ENCODE measurements at places on chromosomes 2 and 18.

GRCh38 chr18:77208964-77209363 lies 40.7 kb upstream of the GALR1 start:
- DNase-seq: peak; percentile 36

DNA sequence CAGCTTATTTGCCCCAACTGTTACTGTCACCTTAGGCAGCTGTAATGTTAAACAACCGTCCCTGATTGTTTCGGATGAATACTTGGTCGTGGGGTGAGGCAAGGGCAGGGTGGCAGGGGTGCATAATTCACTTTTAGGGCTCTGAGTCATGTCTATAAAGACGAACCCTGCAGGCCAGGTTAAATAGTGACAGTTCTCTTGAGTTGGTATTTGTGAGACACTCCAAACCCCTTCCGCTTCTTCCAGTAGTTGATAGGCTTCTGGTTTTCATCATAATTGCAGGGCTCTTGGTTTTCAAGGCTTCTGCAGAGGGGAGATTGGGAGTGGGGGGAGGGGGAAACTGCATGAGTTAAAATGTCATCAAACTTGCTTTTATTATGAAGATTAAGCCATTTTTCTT lies 97.2 kb upstream of the TSPYL6 start:
- DNase-seq: no peak

- peak; percentile 4 for DNase-seq
Measured at GRCh38 chr2:8076448-8077342, 605.2 kb upstream of the ID2 start.

- no peak for DNase-seq
Measured at GRCh38 chr18:57995331-57995730, 48.7 kb upstream of the NEDD4L start.

DNA sequence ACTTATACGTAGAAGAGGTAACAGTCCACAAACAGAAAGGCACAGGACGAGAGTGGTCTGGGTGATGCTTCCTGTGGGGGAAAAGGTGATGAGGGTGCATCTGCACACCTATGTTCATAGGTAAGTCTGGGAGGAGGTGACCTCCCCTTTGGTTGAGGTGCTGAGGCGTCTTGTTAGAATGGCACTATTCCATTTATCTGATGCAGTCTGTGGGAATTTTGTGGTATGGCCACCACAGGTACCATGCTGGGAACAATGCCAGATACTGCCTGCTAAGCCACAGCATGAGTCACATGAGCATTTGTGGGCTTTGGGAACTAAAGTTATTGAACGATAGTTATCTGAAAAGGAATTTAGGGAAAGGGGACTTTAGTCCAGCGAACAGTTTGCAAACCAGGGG lies 27.9 kb downstream of the IL37 start:
- DNase-seq: no peak

- peak; percentile 76 for DNase-seq
Measured at GRCh38 chr2:37890893-37891495, 34.1 kb upstream of the RMDN2 start.

DNA sequence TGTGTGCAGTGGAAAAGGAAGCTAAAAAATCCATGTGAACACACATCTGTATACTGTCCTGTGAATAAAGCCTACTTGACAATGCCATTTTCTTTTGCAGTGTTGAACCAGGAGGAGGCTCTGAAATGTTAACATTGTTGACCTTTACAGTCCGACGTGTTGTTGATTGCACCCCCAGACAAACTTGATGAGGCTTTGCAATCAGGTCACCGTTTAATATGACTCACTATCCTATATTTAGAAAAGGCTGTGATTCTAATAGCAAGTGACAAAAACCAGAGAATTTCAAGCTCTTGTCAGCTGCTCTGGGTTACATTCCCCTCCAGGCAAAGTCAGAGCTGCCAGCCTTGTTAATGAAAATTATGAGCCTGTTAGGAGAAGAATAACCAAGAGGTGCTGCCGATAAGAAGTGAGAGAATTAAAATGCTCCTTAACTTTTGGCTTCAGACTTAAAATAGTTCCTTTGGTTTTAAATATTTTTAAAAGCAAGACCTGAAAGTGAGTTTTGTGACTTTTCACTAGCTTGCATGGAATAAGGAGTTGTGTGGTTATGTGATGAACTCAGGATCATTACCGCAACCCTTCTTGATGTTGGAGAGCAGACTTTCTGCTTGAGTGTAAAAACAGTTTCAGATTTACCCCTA lies 162.1 kb downstream of the QPCT start:
- DNase-seq: no peak

DNA sequence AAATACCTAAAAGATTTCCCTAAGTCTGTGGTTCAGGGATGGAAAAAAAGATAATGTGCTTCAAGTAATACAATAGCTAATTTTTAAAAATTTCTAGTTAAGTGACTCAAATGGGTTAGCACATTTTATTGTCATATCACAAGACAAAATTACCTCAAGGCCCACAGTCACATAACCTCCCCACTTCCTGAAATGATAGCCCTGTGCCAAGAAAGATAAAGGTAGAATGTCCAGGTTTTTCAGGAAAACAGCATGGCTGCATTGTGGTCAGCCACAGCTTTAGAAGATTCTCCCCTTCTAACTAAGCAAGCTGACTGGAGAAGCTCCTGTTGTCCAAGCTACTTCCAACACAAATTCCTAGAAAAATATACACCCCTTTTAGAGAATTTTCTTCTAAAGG lies 127.1 kb upstream of the SLC35G4 start:
- DNase-seq: no peak

DNA sequence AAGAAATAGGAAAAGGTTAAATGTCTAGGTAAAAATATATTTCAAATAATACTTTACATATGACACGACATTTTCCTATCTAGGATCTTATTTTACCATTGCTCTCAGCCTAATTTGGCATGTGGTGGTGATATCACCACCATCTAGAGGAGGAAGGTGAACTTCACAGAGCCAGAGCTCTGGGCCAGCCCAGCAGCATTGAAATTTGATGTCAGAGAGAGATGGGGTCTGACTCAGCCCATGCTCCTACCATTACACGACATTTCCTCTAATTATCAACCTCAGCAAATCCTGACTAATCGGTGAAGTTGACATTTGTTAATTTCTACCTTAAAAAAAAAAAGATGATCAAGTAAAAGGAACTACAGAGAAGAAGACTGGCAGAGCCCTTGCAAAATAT lies 42.3 kb downstream of the LRRTM4 start:
- DNase-seq: no peak

GRCh38 chr2:133908171-133908570 lies 339.9 kb upstream of the NCKAP5 start:
- DNase-seq: no peak

- DNase-seq: no peak
Measured at GRCh38 chr2:201401815-201402214, 44.7 kb upstream of the FLACC1 start.

GRCh38 chr2:218438596-218438995 lies 19.7 kb downstream of the VIL1 start:
- no peak for DNase-seq

GRCh38 chr18:59461171-59461570 lies 102.1 kb upstream of the LMAN1 start:
- no peak for DNase-seq

- no peak for DNase-seq
Measured at GRCh38 chr2:107553539-107553938, 273.2 kb upstream of the RGPD4 start.

- no peak for DNase-seq
Measured at GRCh38 chr2:72007402-72007801, 140.3 kb downstream of the CYP26B1 start.

DNA sequence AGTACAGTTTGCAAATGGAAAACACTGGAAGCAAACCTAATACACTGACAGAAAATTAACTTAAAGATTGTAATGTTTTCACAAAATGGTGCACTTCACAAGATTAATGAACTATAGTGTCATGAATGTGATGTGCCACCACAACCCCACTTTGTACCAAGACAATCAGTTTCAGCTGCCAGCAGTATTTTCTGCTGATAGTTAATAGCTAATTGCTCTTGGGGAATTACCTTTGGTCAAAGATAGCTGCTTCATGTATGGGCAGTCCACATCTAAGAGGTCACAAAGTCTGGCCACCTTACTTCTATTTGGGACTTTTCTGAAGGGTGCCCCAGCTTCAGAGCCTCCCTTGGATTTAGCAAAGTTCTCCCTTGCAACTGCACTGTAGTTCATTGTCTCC lies 254.0 kb downstream of the CALCRL start:
- no peak for DNase-seq

- no peak for DNase-seq
Measured at GRCh38 chr2:219423652-219424377, 5.6 kb downstream of the DES start.

DNA sequence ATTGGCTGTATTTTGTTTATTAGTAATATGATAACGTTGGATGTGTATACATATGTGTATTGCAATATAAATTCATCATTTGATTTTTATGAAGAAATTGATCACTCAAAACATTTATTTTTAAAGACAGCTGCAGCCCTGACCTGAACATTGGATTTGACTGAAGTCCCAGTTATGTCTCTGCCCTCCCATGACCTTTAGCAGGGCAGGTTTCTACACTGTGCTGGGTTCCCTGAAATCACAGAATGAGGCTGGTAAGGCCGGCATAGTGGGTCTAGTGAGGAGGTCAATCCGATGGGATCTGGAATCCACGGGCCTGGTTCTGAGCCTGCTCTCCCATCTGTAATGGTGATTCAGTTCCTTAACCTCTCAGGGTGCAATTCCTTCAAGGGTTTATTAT lies 22.0 kb downstream of the SPP2 start:
- no peak for DNase-seq

- DNase-seq: no peak
Measured at GRCh38 chr2:159744363-159744762, 32.1 kb downstream of the MARCHF7 start.

- no peak for DNase-seq
Measured at GRCh38 chr18:64850791-64851190, 701.9 kb upstream of the LINC00305 start.

DNA sequence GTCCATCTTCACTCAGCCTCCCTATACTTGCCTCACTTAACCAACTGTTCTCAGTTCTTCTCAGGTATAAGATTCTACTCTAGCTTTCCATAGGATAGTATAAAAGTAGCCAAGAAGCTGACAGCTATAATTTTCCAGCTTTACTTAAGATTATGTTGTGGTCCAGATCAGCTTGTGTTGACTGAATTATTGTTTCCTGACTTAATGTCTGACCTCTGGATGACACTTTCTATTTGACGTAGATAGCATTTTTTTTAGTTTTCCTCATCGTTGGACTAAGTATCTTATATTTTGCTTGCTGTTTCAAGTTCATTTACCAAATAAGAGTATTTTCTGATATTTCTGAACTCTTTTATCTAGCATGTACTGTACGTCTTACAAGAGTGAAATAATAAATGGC lies 1272.5 kb upstream of the CDH2 start:
- no peak for DNase-seq

GRCh38 chr2:102588213-102588939 lies 31.0 kb upstream of the SLC9A2 start:
- no peak for DNase-seq

DNA sequence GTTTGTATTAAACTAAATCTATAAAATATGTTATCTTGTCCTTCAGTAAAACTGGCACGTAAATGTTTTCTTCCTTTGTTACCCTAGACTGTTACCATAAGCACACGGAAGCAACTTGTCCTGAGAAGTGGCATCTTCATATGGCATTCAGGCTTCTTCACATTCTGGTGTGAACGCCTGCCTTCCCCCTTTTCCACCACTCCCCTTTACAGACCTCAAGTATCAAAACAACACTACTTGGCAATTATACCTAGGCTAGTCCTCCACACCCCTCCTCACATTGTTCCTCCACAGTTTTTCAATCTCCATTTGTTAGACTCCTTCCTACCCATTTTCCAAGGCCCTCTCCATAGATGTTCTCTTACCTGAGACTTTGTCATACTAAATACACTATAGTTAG lies 2.9 kb downstream of the MEX3C start:
- DNase-seq: no peak

GRCh38 chr18:44859263-44859662 lies 178.6 kb downstream of the SETBP1 start:
- no peak for DNase-seq

GRCh38 chr2:108101481-108101880 lies 115.2 kb downstream of the SLC5A7 start:
- no peak for DNase-seq

DNA sequence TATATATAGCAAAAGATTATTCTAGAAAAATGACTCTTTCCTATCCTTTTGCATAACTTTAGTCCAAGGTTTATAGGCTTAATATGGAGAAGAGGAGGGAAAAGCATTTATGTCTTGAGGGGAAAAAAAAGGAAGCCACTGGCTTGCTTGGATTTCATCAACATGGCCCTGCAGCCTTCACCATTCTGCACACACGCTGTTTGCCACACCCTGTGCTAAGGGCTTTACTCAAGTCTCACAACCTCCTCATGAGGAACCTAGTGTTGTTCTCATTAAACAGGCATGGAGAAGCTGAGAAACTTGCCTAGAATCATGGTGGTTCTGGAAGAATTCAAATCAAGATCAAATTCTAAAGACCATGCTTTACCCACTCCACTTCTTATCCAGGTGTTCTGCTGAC lies 117.3 kb upstream of the TTC39C start:
- DNase-seq: no peak

GRCh38 chr18:80006724-80007123 lies 18.4 kb upstream of the TXNL4A start:
- no peak for DNase-seq

GRCh38 chr2:15640261-15640711 lies 48.6 kb downstream of the DDX1 start:
- DNase-seq: no peak

DNA sequence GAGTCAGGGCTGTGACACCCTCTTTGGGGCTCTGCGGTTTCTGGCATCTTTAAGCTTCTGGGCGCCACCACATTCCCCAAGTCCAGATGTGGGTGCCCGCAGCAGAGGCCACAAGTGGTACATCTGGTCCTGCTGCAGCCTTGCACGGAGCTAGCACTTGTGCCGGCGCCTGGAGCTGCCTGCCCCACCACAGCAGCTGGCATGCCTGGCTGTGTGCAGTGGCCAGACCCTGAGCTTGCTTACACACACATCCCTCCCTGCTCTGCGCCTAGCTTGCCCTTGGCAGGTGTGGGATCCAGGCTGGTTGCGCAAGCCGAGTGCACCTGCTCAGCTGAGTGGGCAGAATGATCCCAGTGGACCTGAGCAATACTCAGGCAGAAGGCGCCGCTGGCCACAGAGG lies 27.3 kb downstream of the SLC4A10 start:
- DNase-seq: no peak

All from stimulated activated CD4-positive, alpha-beta T cell treated with anti-CD3 and anti-CD28 coated beads, Interleukin-4, amount 100 ng/mL, for 24 hours (primary cell).